ENCODE measurements at places on chromosomes 5 and 9.
A peak's percentile ranks its signal among the peaks of the same experiment; 100 is the strongest.

- no peak for DNase-seq
These were observed 1.8 kb downstream of the ANKRD34B start for GRCh38 chr5:80568251-80568650.

- DNase-seq: no peak
These were observed 769.3 kb downstream of the TLR4 start for GRCh38 chr9:118473521-118473920.

DNA sequence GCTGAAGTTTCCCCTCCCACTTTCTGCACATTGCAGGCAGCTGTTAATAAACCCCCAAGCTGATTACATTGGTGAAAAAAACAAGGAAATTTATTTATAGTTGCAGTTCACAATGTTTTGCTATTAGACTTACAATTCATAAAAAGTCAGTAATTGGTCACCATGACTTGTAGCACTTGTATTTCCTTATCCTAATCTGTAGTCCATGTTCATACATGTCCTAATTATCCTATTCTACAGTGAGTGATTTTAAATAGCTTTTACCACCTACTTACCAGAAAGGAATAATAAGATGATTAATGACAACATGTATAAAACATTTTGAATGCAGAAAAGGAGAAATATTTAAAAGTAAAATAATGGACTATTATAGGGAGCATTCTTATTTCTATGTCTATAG lies 760.0 kb upstream of the RIOK2 start:
- DNase-seq: no peak

DNA sequence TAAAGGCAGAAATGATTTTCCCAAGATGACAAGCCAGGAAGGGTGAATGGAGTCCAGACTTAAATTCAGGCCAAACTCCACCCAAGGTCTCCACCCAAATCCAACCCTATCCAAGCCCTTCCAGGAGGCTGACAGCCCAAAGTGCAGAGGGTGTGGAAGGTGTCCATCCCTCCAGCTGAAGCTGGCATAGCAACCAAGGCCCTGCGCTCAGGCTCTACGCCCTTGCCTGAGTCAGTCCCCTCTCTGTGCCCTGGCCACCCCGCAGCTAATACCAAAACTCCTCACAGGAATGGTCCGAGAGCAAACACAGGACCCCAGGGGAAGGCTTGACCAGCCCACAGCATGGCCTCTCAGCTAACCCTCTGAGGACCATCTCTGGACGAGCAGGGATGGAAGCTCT lies 2.1 kb downstream of the SEPTIN8 start:
- no peak for DNase-seq

- no peak for DNase-seq
These were observed 443.1 kb upstream of the ZNF608 start for GRCh38 chr5:125189531-125189941.

DNA sequence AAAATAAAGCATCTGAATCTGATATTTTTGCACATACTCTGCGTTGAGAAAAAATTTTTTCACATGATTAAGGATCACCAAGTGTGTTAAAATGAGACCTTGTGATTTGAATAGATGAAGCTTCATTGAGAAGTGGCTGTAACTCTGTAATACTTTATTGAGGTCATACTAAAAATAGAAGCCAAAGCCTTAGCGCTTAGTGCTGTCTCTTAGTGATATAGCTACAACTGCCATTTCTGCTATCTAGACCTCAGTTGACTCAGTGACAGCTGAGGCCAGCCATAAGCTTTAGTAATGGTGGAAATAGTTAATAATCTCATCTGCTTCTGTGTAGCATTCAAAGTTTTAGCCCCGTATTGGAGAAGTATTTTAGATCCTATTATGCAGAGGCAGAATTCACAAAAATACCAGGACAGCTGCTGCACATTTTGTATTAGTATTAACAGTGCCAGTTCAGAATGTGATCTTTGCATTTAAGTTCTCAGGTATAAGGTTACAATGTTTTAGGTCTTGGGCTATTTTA lies 107.4 kb upstream of the SGCD start:
- DNase-seq: peak; percentile 93

DNA sequence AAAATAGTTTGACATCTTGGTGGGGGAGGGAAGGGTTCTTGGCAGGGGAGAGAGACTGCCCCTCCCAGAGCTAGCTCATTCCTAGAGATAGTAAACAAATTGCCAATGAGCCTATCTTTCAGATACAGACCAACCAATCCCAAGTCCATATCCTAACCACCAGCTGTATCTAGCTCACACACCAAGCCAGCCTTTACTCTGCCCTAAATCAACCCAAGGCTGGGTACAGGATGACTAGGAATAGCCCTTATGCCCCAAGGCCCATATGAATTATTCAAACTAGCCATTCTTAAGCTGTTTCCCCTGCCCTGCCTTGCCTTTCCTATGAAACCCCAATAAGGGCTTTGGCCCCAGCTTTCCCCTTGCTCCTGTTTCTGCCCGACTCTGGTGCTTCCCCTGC lies 281.3 kb upstream of the PANK3 start:
- no peak for DNase-seq

- no peak for DNase-seq
These were observed 18.1 kb upstream of the COL5A1 start for GRCh38 chr9:134623258-134624066.

Measured in NCI-H524 (cell line).